ENCODE measurements at places on chromosomes 12 and 14. TPM values are rescaled to one million over a fixed set of nuclear protein-coding genes. Genes with fewer than 3 reads are reported as not detected.

MANSC4 gene
- total RNA-seq = not detected

DNA sequence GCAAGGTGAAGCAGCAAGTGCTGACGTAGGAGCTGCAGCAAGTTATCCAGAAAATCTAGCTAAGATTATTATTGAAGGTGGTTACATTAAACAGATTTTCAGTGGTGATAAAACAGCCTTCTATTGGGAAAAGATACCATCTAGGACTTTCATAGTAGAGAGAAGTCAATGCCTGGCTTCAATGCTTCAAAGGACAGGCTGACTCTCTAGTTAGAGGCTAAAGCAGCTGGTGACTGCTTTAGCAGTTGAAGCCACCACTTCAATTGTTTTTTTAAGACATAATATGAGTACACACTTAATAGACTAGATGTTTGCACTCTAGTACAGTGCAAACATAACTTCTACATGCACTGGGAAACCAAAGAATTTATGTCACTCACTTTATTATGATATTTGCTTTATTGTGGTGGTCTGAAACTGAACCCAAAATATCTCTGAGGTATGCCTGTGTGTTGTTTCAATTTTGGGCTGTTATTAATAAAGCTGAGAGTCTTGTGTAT, 1026.9 kb upstream of the FOXG1 start:
- no peak for DNase-seq

GRCh38 chr14:93033084-93033982, 82.4 kb downstream of the ITPK1 start:
- no peak for DNase-seq

GRCh38 chr12:99476956-99477355, 170.6 kb upstream of the GARIN6 start:
- DNase-seq = no peak

DNA sequence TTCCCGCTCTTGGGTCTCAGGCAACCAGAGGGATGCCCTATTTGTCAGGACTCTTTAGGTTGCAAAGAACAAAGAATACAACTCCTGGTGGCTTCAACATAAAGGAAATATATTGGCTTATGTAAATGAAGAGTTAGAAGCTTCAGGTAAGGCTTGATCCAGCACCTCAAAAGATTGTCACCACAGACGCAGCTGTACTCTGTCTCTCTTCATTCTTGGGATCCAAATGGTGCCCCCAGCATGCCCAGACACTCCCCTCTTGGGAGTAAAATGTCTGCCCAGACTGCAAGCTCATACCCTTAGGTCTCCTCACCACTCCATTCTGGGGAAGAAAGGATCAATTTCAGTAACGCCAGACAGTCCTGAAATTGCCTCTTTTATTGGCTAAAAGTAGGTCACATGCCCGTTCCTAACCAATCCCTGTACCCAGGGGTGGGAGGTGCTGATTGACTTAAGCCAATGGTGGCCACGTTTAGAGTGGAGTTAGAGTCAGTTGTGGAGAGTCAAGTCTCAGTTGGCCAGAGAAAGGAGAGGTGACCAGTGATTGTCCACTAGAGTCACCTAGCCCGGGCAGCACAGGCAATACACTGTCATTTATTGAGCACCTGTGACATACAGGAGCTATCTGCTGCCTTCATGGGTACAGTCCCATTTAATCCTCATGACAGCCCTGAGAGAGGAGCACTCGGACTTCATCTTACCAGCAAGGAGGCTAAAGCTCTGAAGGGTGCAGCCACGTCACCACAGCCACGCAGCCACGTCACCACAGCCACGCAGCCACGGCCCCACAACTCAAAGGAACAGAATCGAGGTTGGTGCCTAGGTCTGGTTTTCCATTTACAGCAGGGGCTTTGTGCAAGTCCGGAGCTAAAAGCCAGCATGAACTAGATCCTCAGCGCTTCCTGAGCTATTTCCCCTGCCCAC, 19.7 kb upstream of the BEGAIN start:
- DNase-seq = no peak
